ENCODE measurements at places on chromosomes 1 and 21.

- no peak for DNase-seq
Observed at GRCh38 chr1:51726051-51726450, 109.2 kb downstream of the OSBPL9 start.

DNA sequence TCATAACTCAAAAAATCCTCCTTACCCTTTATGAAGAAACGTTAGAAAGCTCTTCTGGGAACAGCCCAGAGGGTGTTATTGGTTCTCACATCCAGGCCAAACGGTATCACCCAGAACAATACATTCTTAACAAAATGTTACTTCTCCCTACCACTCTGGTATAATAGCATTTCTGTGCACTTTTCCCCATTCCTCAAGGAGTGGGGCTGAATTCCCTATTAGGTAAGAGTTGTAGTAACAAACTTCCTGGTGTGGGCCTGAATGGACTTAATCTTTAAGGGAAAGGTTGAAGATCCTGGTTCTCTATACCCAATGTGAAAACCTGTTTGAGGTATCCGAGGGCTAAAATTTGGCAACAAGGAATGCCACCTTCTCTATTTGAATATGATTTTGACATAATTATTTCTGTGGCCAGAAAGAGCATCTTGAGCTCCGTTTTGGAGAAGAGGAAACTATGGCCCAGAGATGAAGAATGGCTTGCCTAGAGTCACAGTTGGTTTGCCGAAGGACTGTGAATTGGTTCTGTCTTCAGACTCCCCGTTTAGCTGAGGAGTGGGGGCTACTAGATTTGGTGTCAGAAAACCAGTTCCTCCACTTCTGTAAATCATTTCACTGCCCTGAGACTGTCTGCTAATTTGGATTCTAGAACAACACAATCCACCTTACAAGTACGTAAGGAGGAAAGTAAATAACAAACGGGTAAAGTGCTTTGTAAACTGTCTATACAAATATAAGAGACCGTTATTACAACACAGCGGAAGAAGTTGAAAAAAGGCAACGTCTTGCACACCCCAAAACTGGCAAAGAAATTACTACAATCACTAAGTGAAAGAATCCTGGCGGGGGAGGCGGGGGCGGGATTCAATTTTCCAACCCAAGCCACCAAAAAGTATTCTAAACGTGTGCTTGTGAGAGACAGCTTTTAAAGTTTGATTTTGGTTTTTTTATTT, 2.3 kb downstream of the ANP32E start:
- DNase-seq = no peak

GRCh38 chr1:12756768-12757413, 10.9 kb downstream of the CFAP107 start:
- DNase-seq = no peak

- DNase-seq = no peak
Observed at GRCh38 chr21:39390212-39390765, 41.4 kb upstream of the HMGN1 start.

DNA sequence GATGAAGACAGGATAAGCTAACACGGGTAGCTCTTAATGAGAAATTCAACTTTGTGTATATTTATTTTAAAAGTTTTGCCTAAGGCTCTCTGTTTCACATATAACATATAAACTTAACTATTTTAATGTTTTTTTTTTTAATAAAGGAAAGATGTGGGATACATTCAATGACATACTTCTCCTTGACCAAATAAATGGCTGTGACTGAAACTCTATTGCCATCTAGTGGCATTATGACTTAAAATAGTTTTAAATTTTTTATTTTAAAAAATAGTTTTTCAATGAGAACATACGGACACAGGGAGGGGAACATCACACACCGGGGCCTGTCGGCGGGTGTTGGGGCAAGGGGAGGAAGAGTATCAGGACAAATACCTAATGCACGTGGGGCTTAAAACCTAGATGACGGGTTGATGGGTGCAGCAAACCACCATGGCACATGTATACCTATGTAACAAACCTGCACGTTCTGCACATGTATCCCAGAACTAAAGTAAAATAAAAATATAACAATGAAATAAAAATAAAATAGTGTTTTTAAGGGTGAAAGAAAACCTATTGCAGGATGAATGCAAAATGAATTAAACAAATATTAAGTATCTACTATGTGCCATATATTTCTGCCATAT, 83.4 kb downstream of the LYST start:
- DNase-seq = no peak

DNA sequence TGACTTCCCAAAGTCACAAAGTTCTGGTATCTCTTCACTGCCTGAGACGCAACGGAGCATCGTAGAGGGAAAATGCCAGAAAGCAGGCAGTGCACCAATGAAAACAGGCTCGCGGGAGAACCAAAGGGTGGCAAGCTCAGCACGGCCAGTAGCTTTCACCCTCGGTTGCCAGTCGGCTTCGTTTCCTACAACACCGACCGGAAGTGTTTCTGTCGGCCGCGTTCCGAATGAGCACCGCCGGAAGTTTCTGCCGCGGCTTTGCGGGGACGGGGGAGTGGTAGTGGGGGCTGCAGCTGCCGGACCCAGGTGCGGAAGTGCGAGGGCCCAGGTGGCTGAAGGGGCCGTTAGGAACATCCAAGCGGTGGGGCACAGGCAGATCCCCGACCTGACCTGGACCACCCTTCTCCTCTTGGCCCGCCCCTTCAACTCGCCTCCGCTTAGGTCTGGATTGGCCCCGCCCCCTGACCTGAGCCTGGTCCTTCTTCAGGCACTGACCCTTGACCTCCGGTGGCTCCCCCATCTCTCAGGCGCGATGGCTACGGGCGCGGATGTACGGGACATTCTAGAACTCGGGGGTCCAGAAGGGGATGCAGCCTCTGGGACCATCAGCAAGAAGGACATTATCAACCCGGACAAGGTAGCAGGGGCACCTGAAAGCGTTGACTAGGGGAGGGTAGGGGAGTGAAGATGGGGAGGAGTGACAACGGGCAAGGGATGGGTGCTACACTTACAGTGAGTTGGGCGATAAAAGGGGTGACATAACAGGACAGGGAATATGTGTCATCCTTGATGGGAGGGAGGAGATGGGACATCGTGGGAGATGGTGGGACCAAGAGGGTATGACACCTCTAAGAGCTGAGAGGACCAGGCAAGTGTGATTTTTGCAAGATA, at the start of gene DMAP1:
Gene DMAP1 (plus strand): TSS at position 250 of the 891 bp plus-strand sequence. CDS start 283 bp downstream, at position 533.
- peak; percentile 94 for DNase-seq

DNA sequence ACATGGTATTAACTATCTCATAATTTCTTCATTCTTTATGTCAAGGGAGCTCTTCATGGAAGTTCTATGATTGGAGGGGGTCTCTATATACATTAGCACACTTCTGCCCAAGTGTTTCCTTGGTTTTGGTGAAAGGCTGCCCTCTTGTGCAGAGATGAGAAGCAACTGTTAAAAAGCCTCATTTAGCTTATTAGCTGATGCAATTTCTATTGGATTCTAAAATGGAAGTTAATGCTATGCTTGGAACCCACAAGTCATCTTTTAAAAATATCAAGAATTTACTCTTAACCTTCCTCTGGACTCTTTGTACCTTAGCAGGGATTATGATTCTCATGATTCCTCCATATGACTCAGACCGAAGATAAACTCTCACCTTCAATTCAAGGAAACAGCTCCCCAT, 328.9 kb downstream of the PTBP2 start:
- no peak for DNase-seq

- DNase-seq = no peak
Observed at GRCh38 chr1:201637282-201638079, 98.6 kb downstream of the NAV1 start.

- no peak for DNase-seq
Observed at GRCh38 chr21:30336596-30336995, 898 bp downstream of the KRTAP27-1 start.

DNA sequence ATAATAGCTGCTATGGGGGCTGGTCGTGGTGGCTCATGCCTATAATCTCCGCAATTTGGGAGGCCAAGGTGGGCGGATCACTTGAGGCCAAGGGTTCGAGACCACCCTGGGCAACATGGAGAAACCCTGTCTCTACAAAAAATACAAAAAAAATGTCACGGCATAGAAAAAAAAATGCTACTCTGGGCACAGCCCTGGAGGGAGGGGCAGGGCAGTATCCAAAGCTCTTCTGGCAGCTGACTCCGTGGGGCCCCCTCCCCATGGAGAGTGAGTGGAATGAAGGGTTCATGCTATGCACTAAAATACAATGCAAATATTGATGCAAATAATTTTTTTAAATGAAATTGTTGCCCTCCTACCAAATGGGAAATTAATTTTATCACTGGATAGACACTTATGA, 78.7 kb downstream of the DESI2 start:
- DNase-seq = no peak

GRCh38 chr1:152539901-152540300, 25.6 kb downstream of the CRCT1 start:
- no peak for DNase-seq

GRCh38 chr1:202565890-202566602, 144.2 kb downstream of the SYT2 start:
- DNase-seq = no peak

DNA sequence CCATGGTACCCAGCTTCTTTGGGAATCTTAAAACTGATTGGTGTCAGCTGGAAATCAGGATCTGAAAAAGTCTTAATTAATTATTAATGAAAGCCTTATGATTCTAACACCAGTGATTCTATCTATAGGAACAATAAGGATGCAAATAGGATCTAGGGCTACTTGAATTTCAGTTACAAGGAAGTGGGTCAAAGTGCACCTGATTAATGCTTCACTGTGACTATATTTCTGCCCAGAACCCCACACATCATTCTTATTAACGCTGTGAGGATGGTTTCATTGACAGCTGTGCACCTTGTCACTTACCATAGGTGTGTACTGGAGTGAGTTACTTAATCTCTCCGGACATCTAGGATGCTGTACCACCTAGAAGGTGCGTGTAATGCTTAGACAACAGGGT, 99.8 kb upstream of the ETV3 start:
- no peak for DNase-seq

DNA sequence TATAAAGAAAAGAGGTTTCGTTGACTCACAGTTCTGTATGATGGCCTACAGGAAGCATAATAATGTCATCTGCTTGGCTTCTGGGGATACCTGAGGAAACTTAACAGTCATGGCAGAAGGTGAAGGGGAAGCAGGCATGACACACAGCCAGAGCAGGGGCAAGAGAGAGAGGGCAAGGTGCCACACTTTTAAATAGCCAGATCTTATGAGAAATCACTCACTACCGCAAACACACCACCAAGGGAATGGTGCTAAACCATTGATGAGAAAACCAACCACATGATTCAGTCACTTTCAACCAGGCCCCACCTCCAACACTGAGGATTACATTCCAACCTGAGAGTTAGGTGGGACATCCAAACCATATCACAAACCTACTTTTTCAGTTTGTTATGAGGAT, 245.9 kb upstream of the SGIP1 start:
- DNase-seq = no peak

DNA sequence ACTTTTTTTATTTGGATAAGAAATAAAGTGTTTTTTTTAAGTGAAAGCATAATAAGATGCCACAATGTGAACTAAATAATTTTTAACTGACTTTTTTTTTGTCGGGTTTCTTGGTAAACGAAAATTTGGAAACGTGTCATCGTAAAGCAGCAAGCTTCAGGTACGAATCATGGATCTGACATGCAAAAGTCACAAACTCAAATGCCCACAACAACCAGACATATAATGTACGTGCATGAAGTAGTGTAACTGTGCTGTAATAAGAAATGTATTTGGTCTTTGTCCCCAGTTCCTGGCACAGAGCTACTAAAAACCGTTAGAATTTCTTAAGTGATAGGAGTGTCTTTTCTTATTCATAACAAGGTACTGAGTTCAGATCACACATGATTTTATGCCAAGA, 44.3 kb upstream of the LRRC7 start:
- no peak for DNase-seq

DNA sequence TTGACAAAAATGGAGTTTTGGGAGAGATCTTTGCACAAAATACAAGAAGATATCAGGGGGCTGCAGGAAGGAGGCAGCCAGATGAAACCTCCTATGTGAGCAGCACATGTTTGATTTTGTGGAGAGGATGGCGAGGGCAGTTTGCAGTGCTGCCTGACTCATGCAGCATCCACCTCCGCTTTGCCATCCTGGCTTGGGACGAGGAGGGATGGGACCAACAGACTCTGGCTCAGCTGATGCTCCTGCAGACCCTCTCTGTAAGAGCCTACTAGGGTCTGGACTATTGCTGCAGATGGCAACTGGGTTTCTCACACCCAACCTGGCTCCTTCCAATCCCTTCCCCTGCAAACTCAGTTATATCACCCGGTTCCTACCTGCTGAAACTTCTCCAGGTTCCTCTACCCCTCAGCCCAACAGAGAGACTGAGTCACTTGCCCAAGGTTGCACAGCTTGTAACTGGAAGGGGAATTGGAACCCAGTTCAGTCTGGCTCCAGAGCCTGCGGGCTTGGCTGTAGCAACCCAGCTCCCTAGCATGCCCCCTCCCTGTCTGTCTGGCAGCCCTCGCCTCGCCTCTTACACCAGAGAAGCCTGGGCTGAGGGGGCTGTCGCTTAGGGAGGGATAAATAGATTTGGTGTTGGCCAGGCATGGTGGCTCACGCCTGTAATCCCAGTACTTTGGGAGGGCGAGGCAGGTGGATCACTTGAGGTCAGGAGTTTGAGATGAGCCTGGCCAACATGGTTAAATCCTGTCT, 205.8 kb downstream of the PTPRU start:
- no peak for DNase-seq

DNA sequence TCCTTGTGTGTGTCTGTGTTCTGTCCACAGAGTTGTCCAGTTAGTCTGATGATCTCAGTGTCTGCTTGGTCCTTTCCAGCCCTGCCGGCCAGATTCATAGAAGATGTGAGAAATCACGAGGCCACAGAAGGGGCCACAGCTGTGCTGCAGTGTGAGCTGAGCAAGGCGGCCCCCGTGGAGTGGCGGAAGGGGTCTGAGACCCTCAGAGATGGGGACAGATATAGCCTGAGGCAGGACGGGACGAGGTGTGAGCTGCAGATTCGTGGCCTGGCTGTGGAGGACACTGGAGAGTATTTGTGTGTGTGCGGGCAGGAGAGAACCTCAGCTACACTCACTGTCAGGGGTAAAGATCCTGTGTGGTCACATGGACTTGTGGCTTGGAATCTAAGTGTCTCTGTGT, 95.8 kb downstream of the OBSCN start:
- DNase-seq = no peak

GRCh38 chr1:199858171-199858570, 169.3 kb upstream of the NR5A2 start:
- no peak for DNase-seq

GRCh38 chr1:87134061-87134460, 194.6 kb upstream of the LMO4 start:
- DNase-seq = no peak

DNA sequence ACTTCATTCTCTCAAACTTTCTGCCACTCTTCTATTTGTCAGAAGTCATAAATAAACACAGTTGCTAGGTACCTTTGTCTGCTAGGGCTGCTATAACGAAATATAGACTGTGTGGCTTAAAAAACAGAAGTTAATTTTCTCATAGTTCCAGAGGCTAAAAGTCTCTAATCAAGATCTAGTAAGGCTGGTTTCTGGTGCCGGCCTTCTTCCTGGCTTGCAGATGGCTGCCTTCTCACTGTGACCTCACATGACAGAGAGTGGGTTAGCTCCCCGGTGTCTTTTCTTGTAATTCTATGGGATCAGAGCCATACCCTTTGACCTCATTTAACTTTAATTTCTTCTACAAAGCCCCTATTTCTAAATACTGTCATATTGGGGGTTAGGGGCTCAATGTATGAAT, 5.9 kb downstream of the PDC start:
- DNase-seq = no peak

Measured in H1 (cell line).